ENCODE measurements at places on chromosomes 1 and 21.

DNA sequence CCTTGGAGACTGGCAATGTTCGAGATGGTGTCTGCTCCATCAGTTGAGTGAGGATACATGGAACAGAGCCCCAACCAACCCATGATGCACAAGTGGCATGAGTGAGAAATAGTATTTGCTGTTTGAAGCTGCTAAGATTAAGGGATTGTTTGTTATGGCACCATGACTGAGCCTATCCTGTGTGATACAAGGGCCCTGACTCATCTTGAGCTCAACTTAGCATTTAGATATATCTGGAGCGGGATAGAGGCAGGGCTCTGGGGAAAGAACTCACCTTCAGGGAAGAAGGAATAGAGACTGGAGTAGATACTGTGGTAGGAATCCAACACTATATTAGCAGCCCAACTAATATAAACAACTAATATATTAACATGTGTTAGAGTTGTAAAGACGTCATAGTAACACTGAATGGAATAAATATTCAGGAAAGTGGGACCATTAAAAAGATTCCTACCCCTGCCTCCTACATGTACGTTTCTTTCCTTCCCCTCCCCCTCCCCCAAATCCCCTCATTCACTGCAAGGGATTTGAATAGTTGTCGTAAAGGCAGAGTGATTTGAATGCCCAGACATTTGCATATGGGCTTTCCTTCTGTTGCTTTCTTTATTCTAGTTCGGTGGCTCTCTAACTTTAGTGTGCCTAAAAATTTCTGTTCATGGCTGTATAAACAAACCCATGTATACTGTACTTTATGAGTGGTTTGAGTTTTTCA, 106.6 kb upstream of the POU3F1 start:
- DNase-seq, result no peak

DNA sequence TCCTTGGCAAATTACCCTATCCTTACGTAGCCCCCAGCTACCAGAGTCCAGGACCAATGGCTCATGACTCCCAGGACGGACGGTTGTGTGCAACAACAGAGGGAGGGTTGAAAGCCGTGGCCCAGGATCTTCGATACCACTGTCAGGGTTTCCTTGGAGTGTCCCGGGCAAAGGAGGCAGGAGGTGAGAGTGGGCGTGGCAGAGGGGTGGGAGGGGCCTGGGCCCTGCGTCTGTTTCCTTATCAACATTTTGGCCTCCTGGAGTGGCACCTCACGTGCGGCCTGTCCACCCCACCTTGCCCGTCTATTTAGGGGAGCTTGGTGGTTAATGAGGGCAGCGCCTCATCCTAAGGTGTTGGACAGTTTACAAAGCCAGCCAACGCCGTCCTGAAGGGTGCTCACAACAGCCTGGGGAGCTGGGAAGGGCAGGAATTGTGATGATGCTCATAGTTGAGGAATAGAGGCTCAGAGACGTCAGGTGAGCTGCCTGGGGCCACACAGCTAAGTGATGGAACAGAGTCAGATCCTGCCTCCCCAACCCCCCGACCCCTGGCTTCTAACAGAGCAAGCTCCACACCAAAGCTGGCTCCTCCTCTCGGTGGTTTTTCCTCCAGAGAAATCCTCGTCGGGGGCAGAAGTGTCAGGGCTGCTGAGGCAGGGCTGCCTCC, 17.4 kb upstream of the ARHGEF10L start:
- DNase-seq, result no peak

DNA sequence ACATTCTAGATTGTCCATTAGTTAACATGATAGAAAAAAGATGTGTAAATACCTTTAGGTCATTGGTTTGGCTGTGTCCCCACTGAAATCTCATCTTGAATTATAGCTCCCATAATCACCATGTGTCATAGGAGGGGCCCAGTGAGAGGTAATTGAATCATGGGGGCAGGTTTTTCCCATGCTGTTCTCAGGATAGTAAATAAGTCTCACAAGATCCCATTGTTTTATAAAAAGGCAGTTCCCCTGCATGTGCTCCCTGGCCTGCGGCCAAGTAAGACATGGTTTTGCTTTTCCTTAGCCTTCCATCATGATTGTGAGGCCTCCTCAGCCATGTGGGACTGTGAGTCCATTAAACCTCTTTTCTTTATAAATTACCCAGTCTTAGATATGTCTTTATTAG, 32.5 kb upstream of the SLC44A5 start:
- no peak for DNase-seq

DNA sequence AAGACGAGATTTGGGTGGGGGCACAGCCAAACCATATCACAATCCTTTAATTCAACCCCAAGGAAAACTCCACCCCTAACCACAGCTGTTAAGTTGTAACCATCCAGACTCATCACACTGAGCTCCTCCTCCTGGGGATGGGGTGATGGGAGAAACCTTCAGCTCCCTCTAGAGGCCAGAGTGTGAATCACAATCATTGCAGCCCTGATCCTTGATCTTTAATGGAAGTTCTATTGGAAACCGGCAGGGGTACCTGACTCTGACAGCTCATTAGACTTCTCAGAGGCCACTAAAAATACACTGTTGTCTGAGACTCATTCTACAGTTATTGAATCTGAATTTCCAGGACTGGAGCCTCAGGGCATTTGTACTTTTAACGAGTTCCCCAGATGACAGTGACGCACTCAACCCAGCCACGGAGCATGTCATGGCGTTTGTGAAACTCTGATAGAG, 127.2 kb downstream of the IGSF21 start:
- DNase-seq, result peak; percentile 40

- no peak for DNase-seq
These were observed 44.6 kb downstream of the TTLL7 start for GRCh38 chr1:83954166-83954823.

DNA sequence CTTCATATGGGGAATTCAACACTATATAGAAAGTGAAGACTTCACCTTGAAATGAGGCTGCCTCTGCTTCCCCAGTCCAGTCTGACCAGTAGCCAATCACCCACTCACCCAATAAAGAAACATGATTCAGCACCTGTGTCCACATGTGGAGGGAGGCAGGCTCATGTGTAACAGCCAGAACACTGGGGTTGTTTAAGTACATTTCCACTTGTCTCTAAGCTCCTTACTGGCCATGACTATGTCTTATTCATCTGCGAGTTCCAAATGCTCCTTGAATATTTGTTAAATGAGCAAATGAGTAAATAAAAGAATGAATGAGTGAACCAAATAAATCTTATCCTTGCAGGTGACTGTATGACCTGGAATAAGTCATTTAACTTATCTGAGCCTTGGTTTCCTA, 100.1 kb downstream of the BRINP2 start:
- no peak for DNase-seq

GRCh38 chr1:1181129-1181937, 7.7 kb downstream of the TTLL10 start:
- DNase-seq, result no peak

- DNase-seq, result no peak
These were observed 82.9 kb downstream of the MDM4 start for GRCh38 chr1:204599098-204599497.

- peak; percentile 4 for DNase-seq
These were observed 160.5 kb downstream of the LTN1 start for GRCh38 chr21:28832013-28832714.

- DNase-seq, result no peak
These were observed 26.4 kb upstream of the EYA3 start for GRCh38 chr1:28114844-28115243.

GRCh38 chr1:25738499-25738898, 61.5 kb upstream of the SELENON start:
- no peak for DNase-seq

Measured in kidney capillary endothelial cell (primary cell).